Epithelial cell of esophagus (primary cell): ENCODE measurements at places on chromosomes 5 and 9.

- DNase-seq: no peak
Observed at GRCh38 chr9:133115604-133116345, 5.3 kb downstream of the RALGDS start.

GRCh38 chr5:56637321-56637920 is 177.9 kb upstream of the MAP3K1 start:
- no peak for DNase-seq

GRCh38 chr9:101054657-101055056 is 26.1 kb downstream of the PLPPR1 start:
- no peak for DNase-seq

DNA sequence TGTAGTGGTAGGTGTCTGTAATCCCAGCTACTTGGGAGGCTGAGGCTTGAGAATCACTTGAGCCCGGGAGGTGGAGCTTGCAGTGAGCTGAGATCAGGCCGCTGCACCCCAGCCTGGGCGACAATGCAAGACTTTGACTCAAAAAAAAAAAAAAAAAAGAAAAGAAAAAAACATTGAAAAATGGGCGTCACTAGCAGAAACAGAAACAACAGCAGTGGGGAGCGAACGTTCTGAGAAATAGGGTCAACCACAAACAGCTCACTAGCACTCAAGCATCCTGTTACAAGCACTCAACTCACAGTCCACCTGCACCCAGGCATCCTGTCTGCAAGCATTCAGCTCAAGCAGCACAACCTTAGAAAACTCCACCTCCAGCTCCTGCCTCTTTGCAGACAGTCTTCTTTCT is 17.2 kb downstream of the TRIM14 start:
- DNase-seq: no peak

DNA sequence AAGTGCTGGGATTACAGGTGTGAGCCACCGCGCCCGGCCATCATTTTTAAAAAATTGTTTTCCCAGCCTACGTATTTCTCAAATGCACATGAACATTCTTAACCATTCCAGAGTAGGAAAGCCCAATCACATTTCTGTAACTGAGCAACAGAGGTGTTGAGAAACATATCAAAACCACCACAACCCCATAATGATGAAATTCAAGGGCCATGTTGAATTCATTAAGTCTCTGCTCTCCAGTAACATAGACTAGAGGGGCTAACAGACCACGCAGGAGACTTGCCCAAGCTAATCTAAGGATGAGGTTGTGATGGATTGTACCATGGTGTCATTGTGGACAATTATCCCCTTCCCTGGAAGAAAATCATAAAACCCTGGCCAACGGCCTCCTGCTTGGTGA is 52.9 kb downstream of the MYO10 start:
- DNase-seq: no peak

DNA sequence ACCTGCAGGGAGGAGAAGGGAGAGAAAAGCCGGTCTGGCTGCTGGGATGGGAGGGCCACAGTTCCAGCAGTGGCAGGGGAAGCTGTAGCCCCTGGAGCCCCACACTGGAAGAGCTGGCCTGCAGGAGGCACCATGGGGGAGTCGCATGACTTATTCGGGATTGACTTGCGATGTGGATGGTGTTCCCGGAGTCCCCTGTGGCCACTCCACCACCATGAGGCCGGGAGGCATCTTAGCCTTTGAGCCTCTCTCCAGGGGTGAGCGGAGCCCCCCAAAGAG is 92.0 kb downstream of the KCNT1 start:
- no peak for DNase-seq

DNA sequence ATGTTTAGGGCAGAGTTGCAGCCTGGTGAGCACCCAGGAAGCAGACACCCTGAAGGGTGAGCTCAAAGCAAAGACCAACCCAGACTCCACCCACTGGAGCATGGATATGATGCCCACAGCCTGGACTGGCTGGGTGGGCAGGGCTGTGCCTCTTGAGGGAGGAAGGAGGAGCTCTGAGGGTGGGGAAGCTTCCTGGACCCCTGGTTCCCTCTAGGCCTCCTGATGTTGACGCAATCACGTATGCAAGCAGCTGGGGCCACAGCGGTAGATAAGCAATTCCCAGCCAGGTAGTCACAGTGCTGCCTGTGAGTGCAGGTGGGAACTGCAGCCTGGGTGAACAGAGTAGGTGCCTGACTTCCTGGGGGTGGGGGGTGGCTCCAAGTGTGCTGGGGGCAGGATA is 271.5 kb downstream of the CDK5RAP2 start:
- peak; percentile 14 for DNase-seq

GRCh38 chr5:139212486-139212885 is 14.3 kb upstream of the SIL1 start:
- no peak for DNase-seq

DNA sequence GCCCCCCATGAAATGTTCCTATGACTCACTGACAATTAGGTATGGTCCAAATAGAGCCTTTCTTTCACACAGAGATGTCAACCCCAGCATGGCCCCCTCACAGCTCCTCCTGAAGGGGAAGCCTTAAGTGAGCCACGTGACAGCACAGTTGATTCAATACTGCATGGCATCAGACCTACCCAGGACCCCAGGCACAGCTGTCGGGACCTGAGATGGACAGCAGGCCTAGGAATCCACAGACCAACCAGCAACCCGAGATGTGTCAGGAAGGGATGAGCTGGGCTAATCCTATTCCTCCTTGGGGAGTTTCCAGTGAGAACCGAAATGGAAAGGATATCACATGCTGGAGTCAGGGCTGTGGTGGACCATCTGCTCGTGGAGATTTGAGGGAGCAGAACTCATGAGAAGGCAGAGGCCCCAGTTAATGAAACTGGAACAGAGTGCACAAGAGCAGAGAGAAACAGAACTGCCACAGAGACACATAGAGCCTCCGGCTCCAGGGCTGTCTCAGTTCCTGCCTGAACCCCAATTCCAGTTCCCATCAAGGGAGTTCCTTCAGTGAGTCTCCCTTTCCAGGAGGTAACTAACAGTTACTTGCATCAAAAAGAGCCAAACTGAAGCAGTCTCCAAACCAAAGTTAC is 42.1 kb upstream of the SMIM23 start:
- no peak for DNase-seq

GRCh38 chr5:127723571-127723970 is 20.4 kb downstream of the CCDC192 start:
- peak; percentile 24 for DNase-seq

- no peak for DNase-seq
Observed at GRCh38 chr9:89461265-89461664, 36.6 kb downstream of the SEMA4D start.

GRCh38 chr5:68479524-68479923 is 264.0 kb downstream of the PIK3R1 start:
- DNase-seq: no peak

- no peak for DNase-seq
Observed at GRCh38 chr9:13941714-13942113, 372.2 kb downstream of the NFIB start.

- DNase-seq: no peak
Observed at GRCh38 chr9:27162045-27162444, 53.0 kb downstream of the TEK start.

DNA sequence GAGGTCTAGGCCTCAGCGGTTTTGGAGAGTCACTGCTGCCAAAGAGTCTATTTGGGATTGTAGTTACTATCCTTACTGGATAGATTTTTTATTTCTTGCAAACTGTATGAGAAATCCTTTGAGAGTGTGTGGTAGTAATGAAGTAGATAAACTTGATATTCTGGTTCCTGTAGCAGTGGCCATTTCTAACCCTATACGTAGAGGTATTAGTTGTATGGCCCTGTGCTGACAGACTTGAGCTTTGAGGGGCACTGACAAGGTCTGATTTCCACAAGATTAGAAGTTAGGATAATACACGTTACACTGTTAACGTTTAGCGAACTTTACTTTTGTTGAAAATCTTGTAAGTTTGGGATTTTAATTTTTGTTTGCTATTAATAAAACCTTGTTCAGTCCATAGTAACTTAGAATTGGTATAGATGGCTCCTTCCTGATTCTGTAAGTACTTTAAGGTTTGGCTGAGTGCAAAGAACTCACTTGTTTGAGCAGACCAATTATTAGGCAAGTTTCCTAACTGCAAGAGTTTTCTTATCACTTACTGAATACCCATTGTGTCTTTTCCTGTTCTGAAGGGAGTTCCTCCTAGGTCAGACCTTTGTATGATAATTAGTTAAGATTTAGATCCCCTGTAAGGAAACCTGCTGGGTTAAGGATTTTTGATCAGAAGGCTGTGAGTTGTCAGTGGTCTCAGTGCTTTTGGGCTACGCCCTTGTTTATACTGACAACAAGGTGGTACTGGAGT is 31.4 kb downstream of the GCNT1 start:
- DNase-seq: peak; percentile 30

- no peak for DNase-seq
Observed at GRCh38 chr5:179243333-179243732, 101.9 kb downstream of the ADAMTS2 start.

DNA sequence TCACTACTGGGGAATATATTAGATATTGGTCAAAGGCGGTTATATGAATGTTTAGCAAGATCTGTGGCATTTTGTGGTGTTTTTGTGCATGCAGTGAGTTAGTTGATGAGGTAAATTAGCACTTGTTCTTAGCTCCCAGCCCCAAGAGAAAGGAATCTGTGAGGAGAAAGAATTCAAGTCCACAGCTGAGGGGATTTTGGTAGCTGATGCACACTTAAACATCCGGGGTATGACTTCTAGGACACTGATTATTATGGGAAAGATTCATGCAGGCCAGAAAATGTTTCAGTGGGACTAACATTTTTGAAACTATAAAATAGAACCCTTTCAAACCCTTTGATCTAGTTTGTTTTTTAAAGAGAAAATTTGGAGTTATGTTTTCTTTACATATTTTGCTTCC is 118.2 kb upstream of the RPS23 start:
- no peak for DNase-seq

DNA sequence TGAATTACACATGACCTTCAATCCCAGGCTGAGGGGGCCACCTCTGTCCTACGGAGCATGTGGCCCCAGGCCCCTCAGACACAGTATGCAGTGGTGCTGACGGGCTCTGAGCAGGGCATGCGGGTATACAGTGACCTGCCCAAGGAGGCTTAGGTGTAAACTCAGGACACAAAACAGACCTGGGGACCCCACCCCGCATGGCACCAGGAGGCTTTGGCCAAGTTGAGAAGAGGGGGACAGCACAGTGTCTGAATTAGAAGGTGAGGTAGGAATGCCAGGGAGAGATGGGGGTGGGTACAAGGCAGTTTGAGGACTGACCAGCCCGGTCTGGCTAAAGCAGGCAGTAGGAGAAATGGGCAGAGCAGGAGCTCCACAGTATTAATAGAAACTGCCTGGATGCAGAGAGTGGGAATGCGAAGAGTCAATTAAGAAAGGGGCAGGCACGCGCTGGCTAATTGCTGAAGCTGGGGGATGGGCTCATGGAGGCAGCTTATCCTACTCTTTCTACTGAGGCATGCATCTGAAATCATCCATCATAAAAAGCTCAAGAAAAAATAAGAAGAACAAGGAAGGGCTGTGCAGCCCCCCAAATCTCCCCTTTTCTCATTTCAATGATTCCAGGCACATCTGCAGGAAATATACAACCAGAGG is 109.0 kb downstream of the GABBR2 start:
- no peak for DNase-seq

DNA sequence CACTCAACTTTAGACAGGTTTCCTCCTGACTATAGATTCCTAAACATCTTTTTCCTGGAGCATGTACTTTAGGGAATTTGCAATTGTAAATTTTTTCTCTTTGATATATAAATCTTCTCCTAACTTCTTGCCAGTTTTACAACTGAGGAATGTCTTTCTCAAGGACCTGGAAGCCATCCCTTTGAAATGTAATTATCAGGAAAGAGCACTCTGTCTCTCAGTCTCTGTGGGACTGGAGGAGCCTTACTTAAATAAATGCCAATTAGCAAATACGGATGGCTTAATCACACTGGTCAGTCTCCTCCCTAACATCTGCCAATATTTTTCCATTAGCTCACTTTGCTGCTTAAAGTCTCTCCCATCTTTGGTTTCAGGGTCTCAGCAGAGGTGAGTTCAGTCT is 344.3 kb upstream of the ARRDC3 start:
- DNase-seq: no peak

- DNase-seq: no peak
Observed at GRCh38 chr9:107994648-107995047, 505.1 kb upstream of the KLF4 start.

DNA sequence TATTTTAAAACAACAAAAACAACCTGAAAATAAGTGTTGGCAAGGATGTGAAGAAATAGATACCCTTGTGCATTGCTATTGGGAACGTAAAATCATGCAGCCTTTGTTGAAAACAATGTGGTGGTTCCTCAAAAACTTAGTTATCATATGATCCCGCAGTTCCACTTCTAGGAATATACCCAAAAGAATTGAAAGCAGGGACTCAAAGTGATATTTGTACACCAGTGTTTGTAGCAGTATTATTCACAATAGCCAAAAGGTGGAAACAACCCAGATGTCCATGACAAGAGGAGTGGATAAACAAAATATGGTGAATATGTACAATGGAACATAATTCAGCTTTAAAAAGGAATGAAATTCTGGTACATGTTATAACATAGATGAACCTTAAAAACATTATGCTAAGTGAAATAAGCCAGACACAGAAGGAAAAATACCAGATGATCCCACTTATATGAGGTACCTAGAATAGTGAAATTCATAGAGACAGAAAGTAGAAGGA is 29.0 kb downstream of the IRF1 start:
- DNase-seq: no peak

DNA sequence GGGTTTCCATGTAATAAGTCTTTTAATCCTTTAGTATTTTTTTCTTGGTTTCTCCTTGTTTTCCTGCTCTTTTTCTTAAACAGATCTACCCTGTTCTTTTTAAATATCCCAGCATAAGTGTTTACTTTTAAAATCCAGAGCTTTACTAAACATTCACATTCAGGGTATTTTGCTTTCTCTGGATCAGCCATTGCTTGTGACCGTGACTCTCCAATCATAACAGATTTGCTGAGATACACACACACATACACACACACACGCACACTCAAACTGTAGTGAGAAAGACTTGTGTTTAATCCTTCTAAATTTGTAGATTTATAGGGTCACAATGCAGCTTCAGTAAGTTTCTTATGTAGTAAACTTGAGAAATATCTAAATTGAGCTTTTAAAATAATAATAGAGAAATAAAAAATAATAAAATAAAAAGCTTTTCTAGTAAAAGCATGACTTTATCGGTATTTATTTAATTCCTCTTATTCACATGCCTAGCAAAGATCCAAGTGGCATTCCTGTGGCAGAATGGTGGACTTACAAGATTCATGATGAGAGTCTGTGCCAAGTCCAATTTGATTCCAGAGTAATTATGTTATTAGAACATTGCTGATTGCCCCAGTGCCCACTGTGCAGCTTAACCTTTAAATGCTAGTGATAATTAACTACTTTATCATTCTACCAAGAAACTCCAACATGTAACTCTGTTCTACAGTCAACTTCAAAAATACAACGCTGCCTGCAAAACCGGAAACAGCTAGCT is 129.0 kb downstream of the TLE4 start:
- no peak for DNase-seq

GRCh38 chr5:54013556-54014194 is 296.7 kb downstream of the ARL15 start:
- DNase-seq: peak; percentile 97

- DNase-seq: peak; percentile 49
Observed at GRCh38 chr5:1161108-1161832, 40.1 kb upstream of the SLC6A19 start.

GRCh38 chr9:133959171-133959570 is 33.0 kb downstream of the VAV2 start:
- DNase-seq: no peak

- DNase-seq: peak; percentile 80
Observed at GRCh38 chr5:39892708-39893107, 467.9 kb upstream of the DAB2 start.
